ENCODE measurements at places on chromosomes 3 and 15. TPM values are rescaled to one million over a fixed set of nuclear protein-coding genes. Genes with fewer than 3 reads are reported as not detected.
A peak's percentile ranks its signal among the peaks of the same experiment; 100 is the strongest.

The FHIT gene
- 5.2 TPM for total RNA-seq

The GPR149 gene
- not detected for total RNA-seq

GRCh38 chr15:77554306-77555080 lies 78.2 kb downstream of the LINGO1 start:
- peak; percentile 62 for DNase-seq

- DNase-seq = no peak
Observed at GRCh38 chr3:14204515-14205284, 26.1 kb downstream of the LSM3 start.

The GPR27 gene
- 9.4 TPM for total RNA-seq

The TUSC7 gene
- total RNA-seq = not detected
